ENCODE measurements at places on chromosomes 6 and 20.
A peak's percentile ranks its signal among the peaks of the same experiment; 100 is the strongest.

DNA sequence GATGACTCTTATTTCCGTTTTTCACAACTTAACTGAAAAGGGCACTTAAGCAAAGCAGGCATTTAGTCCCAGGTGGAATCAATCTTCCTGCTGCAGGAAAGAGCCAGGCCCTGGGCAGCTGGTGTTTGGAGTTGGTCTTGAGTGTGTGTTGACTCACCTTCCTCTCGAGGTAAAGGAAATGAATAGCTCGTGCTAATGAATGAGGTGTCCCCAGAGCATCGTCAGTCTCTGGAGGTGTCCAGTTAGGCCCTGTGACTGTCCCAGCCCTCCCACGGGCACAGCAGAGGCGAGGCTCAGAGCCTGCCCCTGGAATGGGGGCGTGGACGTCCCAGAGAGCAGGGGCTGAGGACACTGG lies 277.7 kb downstream of the NRN1 start:
- H3K4me3 ChIP-seq: no peak overlapping the region
- H3K27ac ChIP-seq: no peak overlapping the region
- no peaks in the 10 kb centered on the region for H3K27me3 ChIP-seq
- H3K4me1 ChIP-seq: no peaks in the 10 kb centered on the region

- H3K27me3 ChIP-seq: no peaks in the 10 kb centered on the region
- H3K4me1 ChIP-seq: peaks cover 11% of the 10 kb centered on the region
- H3K27ac ChIP-seq: no peak overlapping the region
Measured at GRCh38 chr20:25867776-25868649, 171.4 kb upstream of the ZNF337 start.

DNA sequence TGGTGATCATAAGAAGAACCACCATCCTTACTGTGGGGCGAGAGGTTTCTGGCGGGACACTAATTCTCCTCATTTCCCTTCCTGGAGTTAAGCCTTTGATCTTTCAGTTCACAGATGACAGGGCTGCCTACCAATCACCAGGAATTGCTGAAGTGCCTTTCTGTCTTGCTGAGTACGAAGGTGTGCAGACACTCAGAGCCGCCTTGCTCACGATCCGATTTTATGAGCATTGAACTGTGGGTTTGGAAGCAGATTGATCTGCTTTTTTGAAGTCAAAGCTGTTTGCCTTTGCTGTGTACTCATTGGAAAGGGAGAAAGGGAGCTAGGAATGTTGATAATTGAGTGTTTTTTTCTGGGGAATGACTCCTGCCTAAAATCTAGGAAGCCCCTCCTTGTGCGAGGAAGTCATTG lies 129.1 kb upstream of the SALL4 start:
- no peak for DNase-seq
- no peak overlapping the region for H3K27ac ChIP-seq
- no peak overlapping the region for H3K4me3 ChIP-seq
- H3K36me3 ChIP-seq: no peaks in the 10 kb centered on the region

GRCh38 chr6:139334806-139335446 lies 39.5 kb downstream of the CITED2 start:
- no peaks in the 10 kb centered on the region for H3K36me3 ChIP-seq
- H3K27ac ChIP-seq: peak overlapping the region; percentile 72
- no peaks in the 10 kb centered on the region for H3K27me3 ChIP-seq
- peaks cover 32% of the 10 kb centered on the region for H3K4me1 ChIP-seq

GRCh38 chr6:22099923-22100322 lies 196.9 kb downstream of the PRL start:
- H3K27me3 ChIP-seq: no peaks in the 10 kb centered on the region
- no peak overlapping the region for H3K27ac ChIP-seq
- no peak for DNase-seq
- H3K4me3 ChIP-seq: no peak overlapping the region

- H3K27ac ChIP-seq: no peak overlapping the region
- H3K4me3 ChIP-seq: peak overlapping the region; percentile 73
- H3K36me3 ChIP-seq: no peaks in the 10 kb centered on the region
- DNase-seq: no peak
Measured at GRCh38 chr6:114343782-114344144, 940 bp upstream of the HS3ST5 start.

- H3K27ac ChIP-seq: peak overlapping the region; percentile 25
- peaks cover 86% of the 10 kb centered on the region for H3K4me1 ChIP-seq
- DNase-seq: no peak
- no peak overlapping the region for H3K4me3 ChIP-seq
- H3K36me3 ChIP-seq: no peaks in the 10 kb centered on the region
- H3K27me3 ChIP-seq: no peaks in the 10 kb centered on the region
Measured at GRCh38 chr6:169160855-169161560, 92.6 kb downstream of the THBS2 start.

- peak overlapping the region; percentile 35 for H3K4me3 ChIP-seq
- H3K27me3 ChIP-seq: no peaks in the 10 kb centered on the region
- H3K4me1 ChIP-seq: no peaks in the 10 kb centered on the region
- no peak for DNase-seq
- no peak overlapping the region for H3K27ac ChIP-seq
Measured at GRCh38 chr6:76876922-76877553, 586.3 kb downstream of the HTR1B start.

GRCh38 chr6:77011929-77012545 lies 451.3 kb downstream of the HTR1B start:
- no peak for DNase-seq
- H3K27ac ChIP-seq: no peak overlapping the region
- H3K36me3 ChIP-seq: no peaks in the 10 kb centered on the region

- no peaks in the 10 kb centered on the region for H3K36me3 ChIP-seq
- H3K27ac ChIP-seq: no peak overlapping the region
- H3K4me3 ChIP-seq: no peak overlapping the region
- peaks cover 5% of the 10 kb centered on the region for H3K4me1 ChIP-seq
Measured at GRCh38 chr20:17498641-17499040, 32.5 kb downstream of the BFSP1 start.

DNA sequence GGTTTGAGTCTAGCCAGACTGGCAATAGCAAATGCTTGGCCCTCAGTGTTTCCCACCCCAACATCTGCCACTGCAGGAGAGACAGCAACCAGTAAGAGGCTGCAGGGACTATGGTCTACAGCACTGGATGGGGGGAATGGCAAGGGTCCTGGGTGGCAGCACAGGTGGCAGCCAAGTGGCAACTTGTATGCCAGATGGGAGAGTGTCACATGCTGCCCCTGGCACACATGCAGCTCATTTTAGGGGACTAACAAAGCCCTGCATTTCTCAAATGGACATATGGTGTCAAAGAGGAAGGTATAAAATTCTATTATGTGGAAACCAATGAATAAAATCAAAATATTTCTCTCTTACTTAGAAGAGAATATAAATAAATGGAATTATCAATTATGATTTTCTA lies 298.7 kb upstream of the MARCKS start:
- peaks cover 6% of the 10 kb centered on the region for H3K4me1 ChIP-seq
- no peaks in the 10 kb centered on the region for H3K36me3 ChIP-seq
- DNase-seq: no peak
- no peak overlapping the region for H3K27ac ChIP-seq
- no peaks in the 10 kb centered on the region for H3K27me3 ChIP-seq

- H3K4me1 ChIP-seq: peaks cover 82% of the 10 kb centered on the region
- no peak overlapping the region for H3K4me3 ChIP-seq
- no peaks in the 10 kb centered on the region for H3K27me3 ChIP-seq
- H3K27ac ChIP-seq: peak overlapping the region; percentile 86
- no peaks in the 10 kb centered on the region for H3K36me3 ChIP-seq
Measured at GRCh38 chr6:118309337-118310093, 238.6 kb upstream of the PLN start.

- H3K36me3 ChIP-seq: no peaks in the 10 kb centered on the region
- H3K27me3 ChIP-seq: no peaks in the 10 kb centered on the region
Measured at GRCh38 chr6:148971031-148971927, 224.4 kb downstream of the UST start.
